Stimulated activated CD4-positive, alpha-beta T cell treated with anti-CD3 and anti-CD28 coated beads, Interleukin-1b, Interleukin-23, amount 100 ng/mL, for 1 hour (primary cell): ENCODE measurements at places on chromosomes 1 and 21.

DNA sequence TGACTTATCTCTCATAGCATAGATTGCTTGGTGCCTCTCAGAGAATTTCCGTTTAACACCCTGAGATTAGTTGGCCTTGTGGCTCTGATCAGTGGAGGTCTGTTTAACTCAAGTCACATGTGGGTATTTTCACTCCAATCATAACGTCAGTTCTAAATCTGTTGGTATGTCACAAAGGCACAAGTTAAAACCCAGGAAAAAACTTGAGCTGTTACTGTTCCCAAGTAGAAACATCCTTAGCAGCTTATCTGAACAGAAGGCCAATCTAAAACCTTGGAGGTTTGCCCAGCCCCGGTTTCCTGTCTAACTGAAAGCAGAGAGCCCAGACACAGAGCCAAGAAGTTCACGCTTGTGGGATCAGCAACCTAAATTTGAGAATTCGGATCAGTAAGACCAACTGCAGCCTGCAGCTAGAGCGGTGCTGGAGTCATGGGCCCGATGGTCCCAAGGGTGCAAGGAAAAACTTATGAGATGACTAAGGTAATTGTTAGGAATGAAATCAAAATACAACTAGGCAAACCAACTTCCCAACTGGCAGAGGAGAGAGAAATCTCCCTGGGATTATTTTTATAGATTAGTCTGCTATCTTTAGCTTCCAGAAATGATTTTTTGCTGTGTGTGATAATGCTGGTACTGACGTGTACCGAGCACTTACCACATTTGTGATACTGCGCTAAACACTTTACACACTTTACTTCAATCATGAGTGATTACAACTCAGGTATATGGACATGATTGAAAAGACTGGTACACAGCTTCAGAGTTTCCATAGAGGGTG lies 90.2 kb upstream of the C1orf21 start:
- DNase-seq = no peak

DNA sequence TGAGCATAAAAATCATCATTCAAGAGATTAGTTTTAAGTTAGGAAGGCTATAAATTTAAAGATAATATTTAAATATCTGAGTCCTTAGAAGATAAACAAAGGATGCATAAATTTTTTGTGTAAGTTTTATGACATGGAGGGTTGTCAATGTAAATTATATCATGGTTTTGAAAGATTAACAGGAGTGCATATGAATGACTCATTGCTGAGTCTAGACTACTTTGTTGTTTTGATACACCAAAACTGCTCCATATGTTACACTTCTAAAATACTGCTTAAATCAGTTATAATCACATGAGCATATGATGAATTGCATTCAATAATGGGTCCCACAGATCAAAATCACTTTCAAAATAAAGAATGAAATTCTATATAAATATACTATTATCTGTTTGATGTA lies 312.5 kb downstream of the KCNT2 start:
- no peak for DNase-seq

GRCh38 chr1:162292422-162292849 lies 84.2 kb downstream of the SPATA46 start:
- no peak for DNase-seq

GRCh38 chr1:17075470-17076255 lies 21.8 kb upstream of the SDHB start:
- DNase-seq = no peak

DNA sequence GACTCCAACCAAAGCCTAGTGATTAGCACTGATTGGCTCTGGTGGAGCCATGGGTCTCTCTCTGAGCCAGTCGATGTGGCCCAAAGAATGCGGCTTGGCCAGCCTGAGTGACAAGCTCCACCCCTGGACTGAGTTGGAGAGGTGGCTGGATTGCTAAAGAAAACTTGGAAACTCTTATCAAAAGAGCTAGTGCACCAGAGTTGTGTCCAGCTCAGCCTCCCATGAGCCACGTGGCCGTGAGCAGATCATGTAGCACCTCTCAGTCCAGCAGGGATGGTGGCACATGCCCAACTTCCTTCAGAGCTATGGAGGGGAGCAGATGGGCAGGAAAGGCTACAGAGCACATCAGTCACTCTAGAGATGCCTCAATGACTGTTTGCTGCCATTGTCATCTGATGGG lies 142.8 kb upstream of the VAMP3 start:
- no peak for DNase-seq

DNA sequence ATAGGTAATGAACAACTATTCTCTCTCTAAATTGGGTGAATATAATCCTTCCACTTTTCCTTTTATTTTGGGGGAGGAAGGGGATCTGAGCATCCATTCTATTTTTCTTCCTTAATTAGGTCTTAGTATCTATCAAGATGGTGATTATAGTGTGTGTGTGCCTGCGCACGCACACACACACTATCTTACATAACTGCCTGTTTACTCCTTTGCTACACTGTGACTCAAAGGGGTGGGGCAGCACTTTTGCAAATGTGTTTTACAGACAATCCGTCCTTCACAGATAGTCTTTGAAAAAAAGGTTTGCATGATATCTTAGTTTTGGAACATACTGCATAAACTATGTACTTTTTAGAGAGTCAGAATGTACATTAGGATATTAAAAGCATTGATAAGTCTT lies 191.5 kb downstream of the SDCCAG8 start:
- DNase-seq = no peak

DNA sequence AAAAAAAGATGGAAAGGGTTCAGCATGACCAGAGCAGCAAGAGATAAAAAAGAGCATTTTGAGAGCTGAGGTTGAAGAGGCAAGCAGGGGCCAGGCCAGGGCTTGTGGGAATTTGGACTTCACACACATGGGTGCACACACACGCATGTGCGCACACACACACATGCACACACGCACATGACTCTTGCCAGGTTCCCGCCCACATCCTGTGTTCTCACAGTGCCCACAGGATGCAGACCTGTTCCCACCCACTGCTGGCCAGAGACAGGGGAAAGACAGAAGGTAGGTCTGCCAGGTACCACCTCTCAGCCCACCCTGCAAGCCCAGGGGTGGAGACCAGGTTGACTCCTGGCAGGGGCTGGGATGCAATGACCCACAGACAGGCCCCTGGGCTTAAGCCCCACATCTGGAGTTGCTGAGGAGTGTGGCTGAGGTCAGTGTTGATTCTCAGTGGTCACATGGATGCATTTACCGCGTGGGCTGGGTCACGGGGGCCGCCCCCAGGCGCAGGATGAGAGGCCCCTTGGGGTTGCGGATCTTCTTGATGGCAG lies 4.4 kb downstream of the COL16A1 start:
- no peak for DNase-seq

DNA sequence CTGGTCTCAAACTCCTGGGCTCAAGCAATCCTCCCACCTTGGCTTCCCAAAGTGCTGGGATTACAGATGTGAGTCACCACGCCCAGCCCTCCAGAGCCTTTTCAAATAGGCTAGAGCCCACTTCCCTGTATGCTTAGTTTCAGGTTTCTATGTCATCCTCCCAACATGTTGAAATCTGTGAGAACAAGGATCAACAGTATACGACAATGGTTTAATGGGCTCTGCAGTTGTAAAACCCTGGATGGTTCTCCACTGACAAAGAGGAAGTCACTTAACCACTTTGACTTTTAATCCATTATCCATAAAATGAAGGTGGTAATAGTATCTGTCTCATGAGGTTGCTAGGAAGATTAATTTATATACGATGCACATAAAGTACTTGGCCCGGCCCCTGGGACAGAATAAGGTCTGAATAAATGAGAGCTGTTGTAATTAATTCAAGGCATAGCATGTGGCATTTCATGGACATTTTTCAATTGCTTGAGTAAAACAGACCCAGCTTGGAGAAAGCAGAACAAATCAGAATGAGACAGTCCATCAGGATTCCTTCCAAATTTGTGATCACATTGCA lies 113.9 kb upstream of the ZNF648 start:
- DNase-seq = no peak

GRCh38 chr1:203934027-203934426 lies 72.6 kb downstream of the SNRPE start:
- DNase-seq = no peak

- no peak for DNase-seq
Measured at GRCh38 chr1:164958982-164959768, 397.3 kb downstream of the LMX1A start.

DNA sequence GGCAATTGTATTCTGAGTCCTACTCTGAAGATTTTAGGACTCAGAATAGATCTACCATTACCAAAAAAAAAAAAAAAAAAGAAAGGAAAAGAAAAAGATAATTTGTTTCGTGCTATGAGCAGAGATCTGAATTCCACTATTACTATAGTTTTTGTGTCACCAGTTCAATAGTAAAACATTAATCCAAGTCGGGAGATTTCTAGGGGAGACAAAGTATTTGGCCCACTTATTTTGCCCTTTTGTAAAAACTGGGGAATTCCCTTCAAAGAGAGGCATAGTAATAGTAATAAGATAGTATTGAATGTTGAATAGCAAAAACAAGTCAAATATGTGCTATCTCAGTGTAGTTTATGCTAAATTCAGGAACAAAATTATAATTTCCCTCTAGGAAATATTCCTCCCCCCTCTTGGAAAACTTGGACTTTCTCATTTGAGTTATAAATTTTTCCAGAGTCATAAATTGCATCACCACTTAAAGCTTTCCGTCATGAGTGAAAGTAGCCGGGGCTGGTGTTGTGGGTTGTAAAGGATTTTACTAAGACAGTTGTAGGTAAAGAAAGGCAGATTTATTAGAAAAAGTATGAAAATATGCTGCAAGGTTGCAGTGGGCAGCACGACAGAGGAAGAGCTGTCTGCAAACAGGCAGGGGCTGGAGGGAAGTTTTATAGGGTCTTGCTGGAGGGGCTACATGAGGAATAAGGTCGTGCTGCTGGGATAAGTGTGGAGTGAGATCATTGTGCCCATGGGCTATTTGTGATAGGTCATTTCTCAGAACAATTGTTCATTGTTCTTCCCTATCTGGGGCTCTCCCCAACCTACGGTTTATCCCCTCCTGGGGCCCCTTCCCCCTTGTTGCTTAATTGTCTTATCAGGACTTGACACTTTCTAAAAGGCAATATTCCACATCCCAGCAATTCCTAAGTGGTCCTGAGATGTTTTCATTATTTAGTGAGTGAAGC lies 1009.9 kb downstream of the PLA2G4A start:
- no peak for DNase-seq

GRCh38 chr1:66556161-66556611 lies 22.2 kb downstream of the SGIP1 start:
- no peak for DNase-seq

DNA sequence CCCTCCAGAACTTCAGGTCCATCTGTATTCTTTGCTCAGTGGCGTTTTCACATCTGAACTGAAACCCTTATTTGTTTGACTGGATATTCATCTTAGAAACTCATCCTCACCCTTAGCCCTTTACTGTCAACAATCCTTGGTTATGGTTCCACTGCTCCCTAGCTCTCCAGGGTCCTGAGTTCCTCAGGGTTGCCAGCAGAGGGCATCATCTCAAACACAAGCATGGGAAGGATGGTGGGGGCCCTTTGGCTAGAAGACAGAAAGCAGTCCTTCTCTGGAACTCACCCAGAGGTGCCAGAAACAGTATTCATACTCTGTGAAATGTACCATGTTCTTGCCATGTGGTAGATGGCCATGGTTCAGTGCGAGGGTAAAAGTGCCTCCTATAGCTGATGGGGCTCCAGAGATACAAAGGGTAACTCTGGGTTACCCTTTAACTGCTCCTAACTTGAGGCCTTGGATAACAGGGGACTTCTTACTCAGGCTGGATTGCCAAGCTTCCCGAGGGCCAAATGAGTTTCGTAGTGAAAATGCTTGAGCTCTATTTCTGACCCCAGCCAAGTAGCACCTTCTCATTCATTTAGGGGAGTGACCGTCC lies 11.3 kb downstream of the NCSTN start:
- DNase-seq = no peak

DNA sequence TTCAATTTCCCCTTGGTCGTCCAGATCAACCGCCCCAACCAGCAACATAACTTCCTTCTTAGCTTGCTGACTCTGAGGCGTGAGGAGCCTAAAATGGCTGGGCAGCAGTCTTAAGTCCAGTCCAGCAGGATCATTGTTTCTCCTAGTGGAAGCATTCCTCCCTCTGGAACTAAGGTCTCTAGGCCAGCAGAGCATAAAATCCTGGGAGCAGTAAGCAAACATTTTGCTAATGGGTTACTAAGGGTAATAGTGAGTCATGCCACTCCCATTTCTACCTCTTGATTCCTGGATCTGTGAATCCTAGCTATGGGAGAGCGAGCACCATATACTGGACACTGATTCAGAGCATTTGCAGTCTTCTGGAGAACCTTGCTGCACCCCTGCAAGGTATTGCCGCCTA lies 59.9 kb downstream of the ADSS2 start:
- no peak for DNase-seq
